ENCODE measurements at places on chromosomes 6 and 20. TPM values are rescaled to one million over a fixed set of nuclear protein-coding genes. Genes with fewer than 3 reads are reported as not detected.

Gene LIN28B
- 0.40 TPM for polyA plus RNA-seq

Gene ZSCAN16
- 13.1 TPM for polyA plus RNA-seq

Gene VTA1
- polyA plus RNA-seq, result 76.8 TPM

Gene HELZ2
- 11.8 TPM for polyA plus RNA-seq

DNA sequence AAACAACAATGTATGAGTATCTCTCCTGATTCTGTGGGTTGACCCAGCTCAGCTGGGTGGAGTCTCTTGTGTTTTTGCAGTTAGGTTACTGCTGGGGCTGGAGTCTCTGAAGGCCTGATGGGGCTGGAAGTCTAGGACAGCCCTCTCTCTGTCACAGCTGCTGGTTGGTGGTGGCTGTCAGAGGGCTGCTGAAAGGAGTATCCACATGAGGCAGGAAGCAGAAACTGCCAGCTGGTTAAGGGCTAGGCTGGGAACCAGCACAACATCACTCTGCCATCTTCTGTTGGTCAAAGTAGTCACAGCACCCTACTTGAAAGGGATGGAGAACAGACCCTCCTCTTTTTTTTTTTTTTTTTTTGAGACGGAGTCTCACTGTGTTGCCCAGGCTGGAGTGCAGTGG lies 10.0 kb upstream of the PACSIN1 start:
- DNase-seq, result no peak

- no peak for DNase-seq
Measured at GRCh38 chr6:76682842-76683241, 610.4 kb upstream of the IMPG1 start.

DNA sequence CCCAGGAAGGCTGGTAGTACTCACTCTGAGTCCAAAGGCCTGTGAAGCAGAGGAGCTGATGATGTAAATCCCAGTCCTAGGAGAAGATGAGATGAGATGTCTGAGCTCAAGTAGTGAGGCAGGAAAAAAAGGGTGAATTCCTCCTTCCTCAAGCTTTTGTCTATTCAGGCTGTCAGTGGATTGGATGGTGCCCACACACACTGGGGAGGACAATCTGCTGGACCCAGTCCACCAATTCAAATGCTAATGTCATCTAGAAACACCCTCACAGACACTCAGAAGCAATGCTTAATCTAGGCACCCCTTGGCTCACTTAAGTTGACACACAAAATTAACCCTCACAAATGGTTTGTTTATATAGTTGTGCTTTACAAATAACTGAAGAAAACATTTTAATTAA lies 94.6 kb downstream of the CD109 start:
- no peak for DNase-seq

- no peak for DNase-seq
Measured at GRCh38 chr20:12372557-12372956, 454.9 kb downstream of the BTBD3 start.

DNA sequence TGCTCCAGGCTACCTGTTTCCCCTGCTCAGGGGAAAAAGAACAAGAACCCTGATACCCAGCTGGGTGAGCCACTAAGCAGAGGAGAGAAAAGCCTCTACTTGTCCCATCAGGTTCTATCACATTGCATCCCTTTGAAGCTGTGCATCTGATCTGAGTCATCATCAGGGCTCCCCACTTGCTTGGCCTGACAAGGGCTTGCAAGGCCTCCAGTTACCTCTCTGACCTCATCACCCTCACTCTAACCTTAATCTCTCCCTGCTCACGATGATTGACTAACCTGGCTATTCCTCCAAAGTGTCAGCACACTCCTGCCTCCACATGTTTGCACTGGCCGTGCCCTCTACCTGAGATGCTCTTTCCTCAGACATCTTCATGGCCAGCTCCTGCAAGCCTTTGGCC lies 309.5 kb upstream of the CHD6 start:
- DNase-seq, result no peak
